ENCODE measurements at places on chromosomes 1 and 21. TPM values are rescaled to one million over a fixed set of nuclear protein-coding genes. Genes with fewer than 3 reads are reported as not detected.

DNA sequence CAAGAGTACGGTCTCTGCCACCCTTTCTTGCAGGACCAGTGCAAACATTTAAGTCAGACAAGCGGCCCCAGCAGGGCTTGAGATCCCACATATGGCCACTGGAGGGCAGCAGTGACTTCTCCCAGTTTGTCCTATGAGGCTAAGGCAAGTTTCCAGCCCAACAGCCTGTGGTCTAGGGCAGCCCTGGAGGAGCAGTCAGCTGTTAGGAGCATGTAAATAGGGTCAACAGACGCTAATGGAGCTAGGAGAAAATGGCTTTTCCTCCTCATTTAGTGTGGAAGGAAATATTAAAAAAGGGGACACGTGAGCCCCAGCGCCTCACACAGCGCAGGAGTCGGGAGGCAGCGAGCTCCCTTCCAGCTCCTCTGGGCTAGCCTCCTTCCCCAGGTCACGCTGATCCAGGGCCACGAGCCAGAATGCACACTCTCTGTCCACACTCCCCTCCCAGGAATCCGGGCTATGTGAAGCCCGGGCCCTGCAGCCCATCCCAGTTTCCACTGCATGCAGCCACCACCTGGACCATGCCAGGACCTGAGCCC, 95.6 kb downstream of the LAMC2 start:
- DNase-seq, result peak; percentile 93

DNA sequence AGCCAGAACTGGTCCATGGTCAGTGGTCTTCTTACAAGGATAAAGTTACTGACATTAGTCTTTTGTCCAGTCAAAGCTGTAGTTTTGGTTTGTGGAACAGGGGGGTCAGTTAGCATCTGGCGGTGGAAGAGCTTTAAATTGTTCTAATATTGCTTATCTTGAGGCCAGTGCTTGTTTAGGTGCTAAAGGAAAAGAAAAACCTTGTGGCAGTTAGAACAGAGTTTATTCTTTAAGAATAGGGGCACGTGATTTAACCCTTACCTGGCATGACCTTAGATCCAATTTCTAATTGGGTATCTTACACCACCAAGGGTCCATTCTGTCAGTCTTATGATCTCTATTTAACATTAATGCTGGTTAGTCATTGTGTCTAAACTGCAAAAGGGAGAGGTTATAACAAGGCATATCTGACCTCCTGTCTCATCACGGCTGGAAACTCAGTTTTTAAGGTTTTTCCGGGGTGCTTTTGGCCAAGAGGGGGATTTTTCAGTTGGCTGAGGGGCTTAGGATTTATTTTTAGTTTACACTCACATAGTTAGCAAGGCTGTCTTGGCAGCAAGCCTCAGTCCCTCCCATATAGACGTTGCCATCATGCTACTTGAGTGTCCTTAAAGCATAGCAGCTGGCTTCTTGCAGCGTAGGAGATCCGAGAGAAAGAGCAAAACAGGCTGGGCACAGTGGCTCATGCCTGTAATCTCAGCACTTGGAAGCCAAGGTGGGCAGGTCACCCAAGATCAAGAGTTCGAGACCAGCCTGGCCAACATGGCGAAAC, 60.1 kb upstream of the FAM89A start:
- no peak for DNase-seq

DNA sequence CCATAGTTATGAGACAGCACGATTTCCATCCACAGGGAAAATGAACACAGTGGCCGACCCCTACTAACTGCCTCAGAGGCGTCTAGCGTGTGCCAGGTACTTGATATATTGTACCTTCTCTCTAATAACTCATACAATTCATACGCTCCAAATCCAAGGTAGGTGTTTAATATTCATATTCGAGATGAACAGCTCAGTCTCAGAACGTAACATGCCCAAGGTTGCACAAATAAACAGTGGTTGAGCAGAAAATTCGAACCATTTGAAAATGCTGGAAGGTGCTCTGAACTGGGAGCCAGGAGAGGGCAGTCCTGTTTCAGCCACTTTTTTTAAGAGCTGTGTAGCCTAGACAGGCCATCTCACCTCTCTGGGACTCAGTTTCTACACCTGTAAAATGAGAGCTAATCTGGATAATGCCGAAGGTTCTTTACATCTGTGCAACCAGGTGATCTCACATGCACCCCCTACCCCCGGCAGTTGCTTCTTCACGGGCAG, 7.9 kb downstream of the SLC45A3 start:
- DNase-seq, result no peak

DNA sequence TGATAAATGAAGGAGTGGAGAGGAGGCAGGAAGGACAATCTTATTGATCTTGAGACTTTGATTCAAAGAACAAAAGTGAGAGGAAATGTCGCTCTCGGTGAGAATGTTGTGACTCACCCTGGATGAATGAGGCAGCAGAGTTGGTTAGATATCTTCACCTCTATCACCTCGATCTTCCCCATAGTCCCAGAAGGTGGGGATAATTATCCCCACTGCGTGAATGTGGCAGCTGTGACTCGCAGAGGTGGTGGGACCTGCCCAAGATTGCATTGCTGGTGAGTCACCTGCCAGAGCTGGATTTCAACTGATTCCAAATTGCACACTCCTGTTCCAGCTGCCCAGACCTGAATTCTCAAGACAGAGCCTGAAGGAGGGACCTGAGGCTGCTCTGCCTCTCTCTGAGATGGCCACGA, 105.0 kb downstream of the MATN1 start:
- DNase-seq, result no peak

BCAN gene
- polyA plus RNA-seq, result 0.88 TPM

Data from hindlimb muscle (tissue), 1 donor.